Activated gamma-delta T cell treated with Interleukin-2 at 50 U/mL for 16 hours (primary cell): ENCODE measurements at places on chromosomes 7 and 10.

DNA sequence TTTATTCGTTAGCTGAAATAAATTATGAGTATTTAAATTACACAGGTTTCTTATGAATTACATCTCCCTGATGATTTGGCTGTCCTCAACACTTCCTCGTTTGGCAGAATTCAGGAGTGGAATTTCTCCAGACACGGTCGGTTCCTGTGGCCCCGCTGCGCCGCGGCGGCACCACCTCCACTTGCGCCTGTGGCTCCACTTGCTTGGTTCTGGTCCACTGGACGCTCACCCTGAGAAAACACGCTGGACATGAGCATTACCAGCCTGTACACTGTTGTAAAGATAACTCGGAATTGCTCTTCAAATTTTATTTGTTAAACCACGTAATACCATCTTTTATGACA is 85.3 kb downstream of the ZNF33B start:
- no peak for DNase-seq

GRCh38 chr10:33719005-33719703 is 384.7 kb upstream of the NRP1 start:
- DNase-seq = no peak

- DNase-seq = no peak
These were observed 112.9 kb downstream of the KIF20B start for GRCh38 chr10:89814278-89814677.

DNA sequence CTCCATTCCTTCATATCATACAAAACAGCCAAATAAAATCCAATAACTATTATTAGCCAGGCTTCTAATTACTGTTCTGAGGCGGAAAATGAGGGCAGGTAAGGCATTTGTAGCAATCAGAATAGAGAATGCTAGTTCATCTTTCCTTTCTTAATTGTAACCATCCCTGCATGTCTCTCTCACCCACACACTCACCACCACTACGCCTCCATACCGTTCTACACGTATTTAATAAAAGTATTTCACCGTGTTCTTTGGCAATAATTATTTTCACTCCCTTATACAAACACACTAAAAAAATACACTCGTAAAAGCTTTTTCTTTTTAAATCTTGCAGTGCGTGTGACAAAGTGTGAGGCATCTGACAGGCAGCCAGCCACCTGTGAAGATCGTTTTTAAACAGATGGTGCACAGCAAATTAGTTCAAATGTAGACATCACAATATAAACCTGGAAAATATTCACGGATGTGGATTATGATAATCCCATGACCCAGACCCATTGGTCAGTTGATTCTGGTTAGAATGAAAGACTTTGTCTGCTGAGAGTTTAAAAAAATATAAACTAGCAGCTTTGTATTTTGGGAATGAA is 653.6 kb downstream of the REEP3 start:
- DNase-seq = no peak

GRCh38 chr7:137772748-137773147 is 74.0 kb downstream of the DGKI start:
- DNase-seq = no peak

- no peak for DNase-seq
These were observed 59.9 kb upstream of the HBP1 start for GRCh38 chr7:107108793-107109371.
